D341Med (cell line): ENCODE measurements at places on chromosomes 6 and 20.

- no peak for DNase-seq
These were observed 9.9 kb upstream of the SLC17A3 start for GRCh38 chr6:25883991-25884390.

GRCh38 chr6:7062451-7063162 is 45.2 kb upstream of the RREB1 start:
- no peak for DNase-seq

DNA sequence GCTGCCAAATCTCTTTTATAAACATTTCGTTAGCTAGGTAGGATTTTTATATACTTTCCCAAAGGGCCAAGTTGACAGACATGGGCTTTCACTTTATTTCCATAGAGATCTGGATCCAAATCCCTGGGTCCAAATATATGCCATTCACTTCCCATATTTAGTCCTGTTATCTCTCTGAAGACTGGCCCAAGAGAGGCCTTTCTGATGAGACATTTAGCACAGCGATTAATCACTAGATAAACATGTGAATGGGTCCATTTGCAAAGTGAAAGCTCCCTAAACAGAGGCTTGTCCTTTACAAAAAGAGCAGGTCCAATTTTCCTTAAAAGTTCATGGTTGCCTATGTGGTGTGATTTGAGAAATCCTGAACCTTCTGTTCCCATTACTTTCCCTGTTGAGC is 132.6 kb downstream of the TRMT11 start:
- no peak for DNase-seq

GRCh38 chr20:21203088-21203656 is 77.3 kb downstream of the KIZ start:
- DNase-seq, result no peak

- DNase-seq, result no peak
These were observed 254.4 kb upstream of the JAG1 start for GRCh38 chr20:10927936-10928840.

DNA sequence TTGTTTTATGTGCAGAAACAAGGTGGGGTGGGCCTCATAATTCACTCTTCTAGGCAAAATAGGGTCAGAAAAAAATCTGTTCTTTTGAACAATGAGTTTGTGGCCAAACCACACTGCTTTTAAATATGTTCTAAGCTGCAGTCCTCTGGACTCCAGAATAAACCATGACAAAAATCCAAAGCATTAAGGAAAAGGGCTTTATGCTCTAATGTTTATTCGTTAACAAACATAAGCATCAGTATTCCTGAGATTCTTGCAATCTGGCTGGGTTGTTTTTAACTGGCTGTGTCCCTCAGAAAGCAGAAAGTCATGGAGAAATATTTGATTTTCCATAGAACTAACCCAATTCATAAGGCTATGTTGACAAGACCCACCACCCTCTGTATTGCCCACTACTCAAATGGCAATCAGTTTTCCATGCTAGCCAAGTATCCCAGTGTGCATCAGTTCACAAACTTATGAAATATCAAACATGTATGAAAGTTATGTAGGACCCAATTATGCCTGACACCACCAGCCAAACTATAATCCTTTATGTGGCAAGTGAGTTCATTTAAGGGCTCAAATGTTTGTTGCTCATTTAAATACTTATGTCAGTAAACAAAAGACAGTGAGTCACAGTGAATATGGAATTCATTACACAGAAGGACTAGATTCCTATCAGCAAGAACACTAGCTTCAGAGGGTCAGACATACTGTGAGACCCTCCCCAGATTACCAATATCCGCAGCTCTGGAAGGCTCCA is 45.1 kb downstream of the PKHD1 start:
- no peak for DNase-seq

DNA sequence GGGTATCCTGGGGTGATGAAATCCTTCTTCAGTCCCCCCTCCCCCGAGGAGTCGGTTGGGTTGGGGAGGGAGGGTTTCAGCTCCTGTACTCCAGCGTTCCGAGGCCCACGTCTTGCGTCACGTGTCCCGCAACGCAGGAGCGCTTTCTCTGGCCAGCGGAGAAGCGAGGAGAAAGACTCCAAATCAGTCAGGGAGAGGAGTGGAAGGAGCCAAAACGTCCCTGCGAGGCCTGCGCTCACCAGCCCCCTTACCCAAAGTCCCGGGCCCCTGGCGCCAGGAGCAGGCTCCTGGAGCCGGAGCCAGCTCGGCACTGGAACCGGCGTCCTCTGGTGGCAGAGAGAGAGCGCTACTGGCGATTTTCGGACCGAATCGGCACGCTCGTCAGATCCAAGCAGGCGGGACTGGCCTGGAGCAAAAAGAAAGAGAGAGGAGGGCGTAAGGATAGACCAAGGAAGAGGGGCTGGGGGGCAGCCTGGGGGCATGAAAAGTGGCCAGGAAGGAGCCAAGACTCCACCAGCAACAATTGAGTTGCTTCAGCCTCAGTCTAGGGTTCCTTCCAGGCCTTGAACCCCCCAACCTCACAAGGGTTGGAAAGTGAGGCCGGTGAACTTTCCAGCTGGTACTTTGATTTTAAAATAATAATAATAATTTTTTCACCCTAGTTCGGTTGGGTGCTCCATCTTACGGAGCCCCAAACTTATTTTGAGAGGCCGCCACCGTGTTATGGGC is at the start of gene GNAS:
Gene GNAS, plus strand, starts transcription at position 174 of the 729 bp plus-strand sequence.
- DNase-seq, result no peak

- DNase-seq, result no peak
These were observed 17.5 kb downstream of the TMX4 start for GRCh38 chr20:8002056-8002455.
